ENCODE measurements at places on chromosomes 7 and 10.

- DNase-seq = no peak
Measured at GRCh38 chr10:113450906-113451305, 101.9 kb upstream of the HABP2 start.

DNA sequence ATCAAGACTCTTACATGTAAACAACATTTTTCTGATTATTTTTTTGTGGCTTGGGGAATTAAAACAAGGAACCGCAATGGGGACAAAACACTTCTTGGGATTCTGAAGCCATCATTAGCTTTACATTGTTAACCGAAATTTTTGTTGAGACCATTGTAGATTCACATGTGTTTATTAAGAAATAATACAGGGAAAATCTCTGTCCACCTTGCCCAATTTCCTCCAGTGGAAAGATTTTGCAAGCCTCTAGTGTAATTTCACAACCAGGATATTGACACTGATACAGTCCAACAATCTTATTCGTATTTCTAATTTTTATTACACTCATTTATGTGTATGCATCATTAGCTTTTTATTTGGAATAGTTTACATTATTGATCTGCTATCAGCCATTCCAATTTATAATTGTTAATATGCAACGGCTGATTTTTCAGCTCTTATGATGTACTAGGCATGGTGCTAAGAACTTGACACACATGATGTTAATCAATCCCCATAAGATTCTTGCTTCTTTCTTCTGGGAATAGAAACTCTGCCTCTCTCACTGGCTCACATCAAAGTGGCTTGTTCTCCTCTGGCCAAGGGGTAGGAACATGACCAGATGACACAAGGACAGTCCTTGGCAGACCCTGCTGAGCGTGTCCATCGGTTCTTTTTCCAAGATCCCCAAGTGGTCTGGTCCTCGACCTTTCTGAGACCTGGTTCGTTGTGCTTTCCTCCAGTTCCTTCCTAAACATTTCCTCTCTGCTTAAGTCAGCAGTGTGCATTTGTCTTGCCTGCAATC lies 137.6 kb downstream of the ADAM12 start:
- no peak for DNase-seq

- no peak for DNase-seq
Measured at GRCh38 chr10:29713450-29713849, 78.7 kb upstream of the SVIL start.

DNA sequence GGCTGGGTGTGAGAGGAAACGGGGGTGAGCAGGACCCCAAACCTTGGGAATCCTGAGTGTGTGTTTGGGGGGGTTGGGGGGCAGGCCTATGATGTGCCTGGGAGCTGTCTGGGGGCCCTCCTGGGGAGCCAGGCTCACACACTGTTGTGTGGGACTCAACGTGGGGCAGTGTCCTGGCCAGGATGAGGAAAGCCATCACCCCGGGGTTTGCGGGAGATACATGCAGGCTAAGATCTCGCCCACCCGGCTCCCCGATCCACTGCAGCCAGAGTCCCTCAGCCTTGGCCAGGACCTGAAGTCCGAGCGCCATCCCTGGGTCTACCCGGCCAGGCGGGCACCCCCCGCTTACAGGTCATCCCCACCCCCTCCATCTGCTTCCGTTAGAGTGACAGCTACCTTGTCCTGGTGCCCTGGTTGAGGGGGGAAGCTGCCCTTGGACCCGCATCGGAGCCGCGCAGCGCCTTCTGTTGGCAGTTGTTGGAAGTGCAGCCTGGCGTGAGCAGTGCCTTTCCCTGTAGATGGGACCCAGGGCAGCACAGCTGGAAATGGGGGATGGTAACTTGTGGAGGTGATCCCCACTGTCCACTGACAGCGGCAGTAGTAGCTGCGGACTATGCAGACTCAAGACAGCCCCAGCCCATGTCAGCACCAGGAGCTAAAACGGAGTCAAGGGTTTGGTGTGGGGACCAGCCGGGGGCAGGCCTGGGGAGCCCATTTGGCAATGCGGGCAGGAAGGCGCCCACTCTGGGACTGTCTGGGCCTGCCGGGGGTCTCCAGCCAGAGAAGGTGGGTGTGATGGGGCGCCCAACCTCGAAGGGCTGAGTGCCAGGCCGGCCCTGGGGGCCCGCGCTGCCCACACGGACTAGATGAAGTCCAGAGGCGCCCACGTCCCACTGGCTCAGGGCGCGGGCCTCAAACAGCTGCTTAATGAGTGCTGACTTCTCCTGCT lies 885.6 kb upstream of the ZNF722 start:
- DNase-seq = no peak

- no peak for DNase-seq
Measured at GRCh38 chr7:103668279-103668941, 222.4 kb upstream of the SLC26A5 start.

DNA sequence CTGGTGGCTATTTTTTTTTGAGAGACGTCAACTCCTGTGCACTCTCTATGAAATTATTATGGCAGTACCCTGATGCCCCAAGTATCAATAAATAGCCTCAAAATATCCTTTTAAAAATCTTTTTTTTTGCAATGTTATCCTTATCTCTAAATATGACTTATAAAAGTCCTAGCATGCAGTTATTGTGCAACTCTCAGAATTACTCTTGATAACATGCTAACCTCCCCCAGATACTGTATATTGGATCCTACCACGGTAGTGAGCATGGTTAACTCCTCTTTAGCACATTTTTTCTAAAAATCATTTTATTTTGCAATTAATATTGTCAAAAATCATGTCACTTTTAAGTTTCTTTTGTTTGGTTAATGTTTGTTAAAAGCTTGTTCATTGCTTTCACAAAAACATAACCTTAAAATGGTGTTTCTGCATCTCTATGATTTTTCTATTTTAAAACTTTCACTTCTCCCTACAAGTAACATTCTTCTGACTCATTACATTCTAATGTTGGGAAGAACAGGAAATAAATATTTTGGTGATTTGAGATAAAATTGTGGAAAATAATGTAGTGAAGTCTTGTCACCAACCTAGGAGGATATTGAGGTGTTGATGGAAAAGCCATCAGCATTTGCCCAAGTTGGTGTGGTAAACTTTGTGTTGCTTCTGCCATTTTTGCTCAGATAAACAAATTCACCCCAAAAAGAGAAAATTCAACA lies 42.1 kb upstream of the ADRA2A start:
- no peak for DNase-seq

DNA sequence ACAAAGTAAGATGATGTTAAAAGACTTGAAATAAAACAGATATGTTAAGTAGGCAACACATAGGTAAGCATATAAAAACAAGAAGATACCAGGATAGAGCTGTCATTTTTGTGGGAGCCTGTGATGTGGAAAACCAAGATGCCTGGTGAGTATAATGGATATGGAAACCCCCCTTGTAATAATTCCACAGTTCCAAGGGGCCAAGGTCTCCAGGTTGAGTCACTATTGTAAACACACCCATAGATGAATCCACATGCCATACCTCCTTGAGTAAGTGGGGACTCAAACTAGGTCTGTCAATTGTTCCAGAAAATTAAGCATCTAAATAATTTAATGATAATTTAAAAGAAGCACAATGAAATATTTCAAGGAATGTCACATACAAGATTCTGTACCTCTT lies 15.9 kb downstream of the CAV1 start:
- DNase-seq = no peak

GRCh38 chr7:14055813-14056212 lies 66.3 kb upstream of the ETV1 start:
- no peak for DNase-seq

- DNase-seq = no peak
Measured at GRCh38 chr10:623014-623413, 66.5 kb downstream of the DIP2C start.
